ENCODE measurements at places on chromosomes 1 and 21.

GRCh38 chr1:225474439-225474985, 46.7 kb upstream of the LBR start:
- no peak for DNase-seq

DNA sequence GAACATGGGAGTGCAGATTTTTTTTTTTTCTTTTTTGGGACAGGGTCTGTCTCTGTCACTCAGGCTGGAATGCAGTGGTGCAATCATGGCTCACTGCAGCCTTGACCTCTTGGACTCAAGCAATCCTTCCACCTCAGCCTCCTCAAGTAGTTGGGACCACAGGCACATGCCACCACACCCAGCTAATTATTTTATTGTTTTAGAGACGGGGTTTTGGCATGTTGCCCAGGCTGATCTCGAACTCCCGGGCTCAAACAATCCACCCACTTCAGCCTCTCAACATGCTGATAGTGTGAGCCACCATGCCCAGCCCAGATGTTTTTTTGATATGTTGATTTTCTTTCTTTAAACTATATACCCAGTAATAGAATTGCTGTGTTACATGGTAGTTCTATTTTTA, 57.7 kb downstream of the RGSL1 start:
- no peak for DNase-seq

DNA sequence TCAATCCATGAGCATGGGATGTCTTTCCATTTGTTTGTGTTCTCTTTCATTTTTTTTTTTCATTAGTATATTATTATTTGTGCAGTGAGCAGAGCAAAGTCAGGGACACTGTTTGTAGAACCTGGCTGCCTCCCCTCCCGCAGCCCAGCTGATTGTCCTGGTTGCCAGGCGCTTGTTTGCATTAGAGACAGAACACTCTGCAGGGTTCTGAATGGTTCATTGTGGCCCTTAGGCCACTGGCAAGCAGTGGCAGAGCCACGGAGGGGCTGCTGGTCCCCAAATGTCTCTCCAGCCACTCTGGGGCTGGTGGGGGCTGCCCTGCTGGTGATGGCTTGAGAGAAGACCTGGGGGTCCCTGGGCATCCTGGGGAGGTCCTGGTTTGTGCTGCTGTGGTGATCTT, 29.0 kb downstream of the ETS2 start:
- DNase-seq = no peak

GRCh38 chr21:38284216-38284615, 27.4 kb downstream of the KCNJ15 start:
- DNase-seq = no peak

DNA sequence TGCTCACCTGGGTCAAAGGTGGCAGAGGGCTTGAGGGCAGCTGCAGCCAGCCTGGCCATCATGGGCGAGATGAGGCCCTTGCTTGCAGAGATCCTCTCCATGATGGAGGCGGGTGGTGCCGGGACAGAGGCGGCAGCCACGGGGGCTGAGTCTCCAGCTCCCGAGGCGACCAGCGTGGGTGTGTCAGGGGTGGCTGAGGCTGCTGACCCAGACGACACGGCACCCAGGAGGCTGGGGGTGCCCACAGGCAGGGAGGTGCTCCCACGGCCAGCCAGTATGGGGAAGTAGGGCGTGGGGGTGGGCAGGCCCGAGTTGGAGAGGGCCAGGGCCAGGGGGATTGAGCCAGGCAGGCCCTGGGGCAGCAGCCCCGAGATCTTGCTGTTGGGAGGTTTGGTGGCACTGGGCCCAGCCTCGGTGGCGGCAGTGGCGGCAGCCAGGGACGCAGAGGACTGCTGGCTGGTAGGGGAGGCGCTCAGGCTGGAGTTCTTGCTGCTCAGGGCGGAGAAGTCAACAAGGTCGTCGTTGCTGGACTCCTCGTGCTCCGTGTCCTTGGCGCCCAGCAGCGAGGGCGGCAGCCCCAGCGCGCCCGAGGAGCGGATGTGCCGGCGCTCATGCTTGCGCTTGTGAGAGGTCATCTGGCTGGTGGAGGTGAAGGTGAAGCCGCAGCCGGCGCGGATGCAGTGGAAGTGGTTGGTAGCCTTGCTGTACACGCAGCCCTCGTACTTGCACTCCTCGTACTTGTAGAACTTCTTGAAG, 142.9 kb downstream of the CASZ1 start:
- no peak for DNase-seq

DNA sequence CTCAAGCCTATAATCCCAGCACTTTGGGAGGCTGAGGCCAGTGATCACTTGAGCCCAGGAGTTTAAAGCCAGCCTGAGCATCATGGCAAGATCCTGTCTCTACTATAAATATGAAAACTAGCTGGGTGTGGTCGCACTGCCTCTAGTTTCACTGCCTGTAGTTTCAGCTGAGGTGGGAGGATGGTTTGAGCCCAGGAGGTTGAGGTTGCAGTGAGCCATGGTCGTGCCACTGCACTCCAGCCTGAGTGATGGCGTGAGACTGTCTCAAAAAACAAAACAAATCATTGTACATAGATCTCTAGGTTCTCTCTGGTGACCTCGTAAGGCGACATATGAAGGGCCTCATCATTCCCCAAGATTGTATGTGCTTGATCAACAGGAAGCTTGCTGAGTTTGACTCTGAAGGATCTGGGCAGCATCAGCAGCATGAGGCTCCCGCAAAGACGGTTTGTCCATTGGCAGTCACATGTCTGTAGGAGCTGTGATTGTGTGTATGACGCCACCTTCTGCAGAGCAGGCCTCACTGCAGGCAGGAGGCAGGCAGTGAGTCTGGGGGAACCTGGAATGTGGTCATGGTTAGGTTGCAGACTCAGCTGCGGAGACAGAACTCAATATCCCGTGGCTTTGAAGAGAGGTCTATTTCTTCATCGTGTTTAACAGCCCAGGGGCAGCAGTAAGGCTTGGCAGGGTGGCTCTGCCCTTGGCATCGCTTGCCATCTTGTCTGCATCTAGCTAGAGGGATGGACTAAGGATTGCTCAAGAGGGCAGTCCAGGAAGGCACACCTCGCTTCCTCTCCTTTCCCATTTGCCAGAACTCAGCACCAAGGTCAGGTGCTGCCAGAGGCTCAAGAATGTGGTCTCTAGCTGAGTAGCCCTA, 14.0 kb downstream of the ATP5PO start:
- no peak for DNase-seq

GRCh38 chr1:204641936-204642335, 43.6 kb downstream of the LRRN2 start:
- no peak for DNase-seq

- DNase-seq = no peak
These were observed 2.7 kb upstream of the CNN3 start for GRCh38 chr1:94929351-94930217.

- DNase-seq = no peak
These were observed 275.0 kb downstream of the AKT3 start for GRCh38 chr1:243575070-243575469.

DNA sequence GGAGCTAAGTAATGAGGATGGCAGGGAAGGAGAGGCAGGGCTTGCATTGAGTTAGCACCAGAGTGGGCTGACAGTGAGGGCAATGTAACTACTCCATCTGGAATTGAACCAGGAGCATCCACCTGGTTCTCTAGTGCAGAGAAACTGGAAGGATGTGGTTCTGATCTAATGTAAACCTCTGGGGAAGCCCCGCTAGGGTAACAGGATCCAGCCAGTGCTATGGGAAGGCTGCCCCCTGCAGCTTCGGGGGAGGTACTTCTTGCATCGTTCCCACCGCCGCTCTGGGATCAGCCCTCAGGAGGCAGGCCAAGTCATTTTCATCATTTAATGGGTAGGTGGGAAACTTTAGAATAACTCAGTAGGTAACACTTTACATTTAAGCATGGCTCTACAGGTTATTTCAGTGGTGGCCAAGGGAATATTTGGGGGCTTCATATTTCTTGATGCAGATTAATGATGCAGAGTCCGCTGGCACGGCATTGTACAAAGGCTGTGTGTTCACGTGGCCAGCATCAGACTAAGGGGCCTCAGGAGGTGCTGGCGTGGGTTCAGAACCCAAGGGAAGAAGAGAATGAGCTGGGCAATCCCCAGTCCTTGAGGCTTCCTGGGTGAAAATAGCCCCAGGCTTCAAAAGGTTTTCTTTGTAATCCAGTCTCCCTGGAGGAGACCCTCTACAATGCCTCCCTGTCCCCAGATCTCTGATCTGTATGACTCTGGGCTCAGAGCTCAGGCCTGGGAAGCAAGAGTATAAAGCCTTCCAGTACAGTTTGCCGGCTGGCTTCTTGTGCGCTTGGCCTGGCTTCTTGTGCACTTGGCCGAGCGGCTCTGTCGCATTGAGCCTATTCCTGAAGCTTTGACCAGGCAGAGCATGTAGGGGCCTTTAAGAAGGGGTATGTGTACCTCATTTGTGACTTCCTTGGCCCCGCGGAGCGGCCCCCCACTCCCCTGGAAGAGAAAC, 26.4 kb upstream of the KAZN start:
- no peak for DNase-seq

- no peak for DNase-seq
These were observed 35.1 kb downstream of the SLC44A3 start for GRCh38 chr1:94855307-94855700.
